ENCODE measurements at places on chromosomes 1 and 21.
A peak's percentile ranks its signal among the peaks of the same experiment; 100 is the strongest.

DNA sequence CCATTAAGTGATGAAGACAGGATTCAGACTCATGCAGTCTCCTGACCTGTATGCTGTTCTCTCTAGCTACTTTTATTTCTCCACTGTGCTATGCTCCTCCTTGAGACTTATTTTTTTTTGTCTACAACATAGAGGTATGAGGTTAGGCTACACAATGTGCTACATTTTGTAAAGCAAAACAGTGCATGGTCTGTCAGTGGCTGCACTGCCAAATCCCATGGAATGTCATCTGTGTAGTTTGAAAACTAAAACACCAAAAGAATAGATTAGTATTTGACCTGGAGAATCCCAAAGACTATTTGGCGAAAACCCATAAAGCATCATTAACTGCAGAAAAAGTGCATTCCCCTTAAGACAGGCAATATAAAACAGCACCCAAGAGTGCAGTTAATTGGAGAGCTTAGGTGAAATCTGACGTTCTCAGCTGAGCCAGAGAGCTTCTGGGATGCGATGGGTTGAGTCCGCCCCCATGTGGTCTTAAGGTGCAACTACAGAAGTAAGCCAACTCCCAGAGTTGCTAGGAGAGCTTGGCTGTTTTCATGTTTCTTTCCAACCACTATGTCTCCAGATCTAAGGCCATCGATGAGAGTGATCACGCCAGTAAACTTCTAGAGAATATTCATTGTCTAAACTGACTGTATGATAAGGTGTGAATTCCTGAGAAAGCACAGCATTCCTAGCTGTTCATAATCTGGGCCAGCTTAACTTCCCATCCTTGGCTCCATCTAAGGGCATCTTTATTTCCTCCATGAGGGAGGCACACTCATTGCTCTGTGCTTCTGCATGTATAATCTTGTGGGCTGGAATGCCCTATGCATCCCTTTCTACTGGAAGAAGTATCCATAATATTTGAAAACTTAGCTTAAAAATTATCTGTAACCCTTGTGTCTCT lies 20.7 kb upstream of the CYP2J2 start:
- peak; percentile 64 for DNase-seq

DNA sequence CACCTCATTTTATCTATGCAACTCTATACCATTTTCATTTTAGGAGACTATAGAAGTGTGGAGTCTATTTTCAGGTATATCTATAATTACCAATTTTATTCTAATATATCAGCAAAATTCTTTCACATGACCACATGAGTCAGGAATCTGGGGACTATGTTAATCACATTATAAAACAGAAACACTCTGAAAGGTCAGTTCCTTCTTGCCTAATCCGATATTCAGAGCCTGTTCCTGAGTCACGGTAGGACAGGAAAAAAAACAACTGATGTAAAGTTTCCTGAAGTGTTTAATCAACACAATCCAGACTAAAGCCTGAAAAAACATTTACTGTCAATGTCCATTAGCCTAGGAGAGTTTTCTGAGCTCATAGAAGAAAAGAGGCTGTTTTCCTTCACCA lies 1902.3 kb downstream of the NCAM2 start:
- DNase-seq = no peak

DNA sequence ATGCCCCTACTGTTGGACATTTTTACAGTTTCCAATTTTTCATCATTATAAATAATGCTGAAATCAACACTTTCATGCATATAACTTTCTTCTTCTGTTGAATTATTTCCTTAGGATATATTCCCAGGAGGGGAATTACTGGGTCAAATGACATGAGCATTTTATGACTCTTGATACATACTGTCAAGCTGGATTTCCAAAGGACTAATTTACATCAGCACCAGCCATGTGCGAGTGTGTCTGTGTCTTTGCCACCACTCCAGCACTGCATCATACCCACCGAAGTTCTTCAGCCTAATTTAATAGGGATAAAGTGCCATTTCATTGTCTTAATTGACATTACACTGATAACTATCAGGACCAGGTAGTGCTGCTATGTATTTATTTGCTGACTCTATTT lies 146.7 kb downstream of the CSMD2 start:
- no peak for DNase-seq

GRCh38 chr1:30881319-30882181 lies 27.0 kb downstream of the SDC3 start:
- no peak for DNase-seq

DNA sequence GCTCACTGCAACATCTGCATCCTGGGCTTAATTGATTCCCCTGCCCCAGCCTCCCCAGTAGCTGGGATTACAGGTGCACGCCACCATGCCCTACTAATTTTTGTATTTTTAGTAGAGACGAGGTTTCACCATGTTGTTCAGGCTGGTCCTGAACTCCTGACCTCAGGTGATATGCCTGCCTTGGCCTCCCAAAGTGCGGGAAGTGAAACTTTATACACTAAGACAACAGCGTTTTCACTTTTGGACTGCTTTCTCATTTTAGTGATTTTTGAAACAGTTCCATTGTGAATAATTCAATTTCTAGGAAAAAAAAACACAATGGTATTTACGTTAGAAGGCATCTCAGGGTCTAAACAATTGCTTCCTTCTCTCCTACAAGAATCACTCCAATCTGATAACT lies 11.8 kb upstream of the KHDRBS1 start:
- DNase-seq = no peak

GRCh38 chr1:99751877-99752504 lies 14.4 kb downstream of the FRRS1 start:
- DNase-seq = no peak

GRCh38 chr21:42315296-42315891 lies at the start of gene TFF3:
Gene TFF3 (minus strand): TSS chr21:42315409. CDS start chr21:42315374, 35 bp downstream.
- no peak for DNase-seq

DNA sequence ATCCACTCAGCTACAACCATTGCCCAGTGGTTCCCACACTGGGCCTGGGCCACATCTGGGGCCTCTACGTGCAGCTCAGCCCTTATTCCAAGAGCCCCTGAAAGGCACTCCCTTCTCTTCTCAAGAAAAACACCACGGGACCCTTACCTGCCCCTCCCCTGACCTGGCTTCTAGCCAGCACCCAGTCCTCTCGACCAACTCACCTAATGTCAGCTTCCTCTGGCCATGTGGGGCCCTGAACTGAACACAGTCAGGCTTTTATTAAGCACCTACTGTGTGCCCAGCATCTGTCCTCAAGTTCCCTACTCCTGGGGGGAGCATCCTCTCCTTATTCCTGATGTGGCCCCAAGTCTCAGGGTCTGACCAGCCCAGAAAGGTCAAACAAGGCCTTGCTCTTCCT lies 208.4 kb downstream of the MATN1 start:
- no peak for DNase-seq

- DNase-seq = no peak
Observed at GRCh38 chr1:220299337-220299736, 27.1 kb upstream of the RAB3GAP2 start.

- peak; percentile 69 for DNase-seq
Observed at GRCh38 chr1:6577831-6578525, 1.8 kb upstream of the ZBTB48 start.

- DNase-seq = peak; percentile 79
Observed at GRCh38 chr1:76330991-76331603, 256.6 kb downstream of the ST6GALNAC3 start.

DNA sequence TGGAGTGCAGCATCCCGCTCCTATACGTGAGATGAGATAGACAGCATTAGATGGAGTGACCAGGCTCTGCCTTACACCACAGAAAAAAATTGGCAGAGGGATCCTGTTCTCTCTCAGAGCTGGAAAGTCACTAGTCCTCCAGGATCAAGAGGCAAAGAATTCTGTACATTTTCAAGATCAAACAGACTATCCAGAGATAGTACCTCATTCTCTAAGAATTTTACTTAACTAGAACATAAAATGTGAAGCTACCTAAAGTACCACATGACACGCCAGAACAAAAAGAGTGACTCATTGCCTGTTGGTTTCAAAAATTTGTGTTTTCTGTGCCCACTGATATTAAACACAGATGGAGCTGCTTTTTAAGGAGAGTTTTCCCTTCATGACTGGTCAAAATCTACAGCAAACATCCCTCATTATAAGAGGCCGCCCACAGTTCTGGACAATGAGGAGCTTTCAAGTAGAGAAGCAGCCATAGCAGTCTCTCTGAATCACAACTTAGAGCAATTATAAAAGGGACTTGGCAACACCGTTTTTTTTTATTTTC lies 32.3 kb downstream of the CD160 start:
- peak; percentile 99 for DNase-seq

DNA sequence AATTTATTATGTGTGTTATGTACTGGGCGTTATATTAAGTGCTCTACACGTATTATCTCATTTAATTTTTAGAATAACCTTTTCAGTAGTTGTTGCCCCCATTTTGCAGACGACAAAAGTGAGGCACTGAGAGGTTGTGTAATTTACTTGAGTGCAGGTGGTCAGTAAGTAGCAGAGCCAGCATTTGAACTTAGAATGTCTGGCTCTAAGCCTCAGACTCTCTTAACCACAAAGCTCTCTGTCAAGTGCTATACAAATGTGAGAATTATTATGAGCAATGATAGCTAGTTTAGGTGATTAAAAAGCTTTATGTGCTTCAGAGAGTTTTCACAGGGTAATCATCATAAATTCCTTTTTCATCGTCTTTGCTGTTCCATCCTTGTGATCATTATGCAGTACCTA lies 96.3 kb upstream of the UBE2U start:
- no peak for DNase-seq

- DNase-seq = peak; percentile 71
Observed at GRCh38 chr1:218735436-218736032, 390.4 kb downstream of the TGFB2 start.

DNA sequence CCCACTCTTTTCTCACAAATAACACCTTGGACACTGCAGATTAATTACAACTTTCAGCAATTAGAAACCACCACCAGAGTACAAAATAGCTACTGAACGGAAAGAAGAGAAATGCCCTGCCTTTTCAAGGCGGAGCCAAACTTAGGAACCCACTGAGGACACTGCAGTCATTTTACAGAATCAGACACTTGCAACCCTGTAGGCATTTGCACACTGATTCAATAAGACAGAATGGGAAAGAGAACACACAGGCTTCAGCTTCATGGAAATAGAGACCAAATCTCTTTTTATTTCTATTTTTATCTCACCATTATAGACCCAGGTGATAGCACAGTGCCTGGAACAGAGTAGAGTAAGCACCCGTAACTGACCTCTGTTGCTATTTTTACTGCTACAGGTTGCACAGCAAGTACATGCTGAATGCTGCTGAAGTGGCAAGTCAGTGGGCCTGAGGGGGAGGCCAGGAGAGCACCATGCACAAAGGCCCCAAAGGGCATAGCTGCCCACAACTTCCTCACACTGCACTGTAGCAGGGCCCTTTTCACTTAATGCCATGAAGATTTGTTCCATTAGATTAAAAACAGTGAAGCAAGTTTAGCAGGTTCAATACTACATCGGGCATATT lies 50.7 kb upstream of the EDARADD start:
- no peak for DNase-seq

DNA sequence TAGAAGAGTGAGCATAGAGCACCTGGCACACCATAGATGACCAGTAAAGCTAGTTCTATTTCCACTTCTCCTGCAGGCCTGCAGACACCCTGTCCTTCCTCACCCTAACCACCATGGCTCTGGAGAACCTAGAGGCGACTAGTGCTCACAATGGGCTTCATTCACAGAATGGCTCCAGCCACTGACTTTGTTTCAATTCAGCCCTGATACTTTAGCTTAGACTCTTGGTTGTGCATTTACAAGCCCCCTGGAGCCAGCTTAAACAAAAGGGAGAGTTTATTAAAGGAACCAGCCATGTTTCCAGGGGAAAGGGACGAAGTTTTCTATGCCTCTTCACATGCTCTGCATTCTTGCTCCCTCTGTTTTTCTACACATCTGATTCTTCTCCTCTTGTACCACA lies 123.7 kb downstream of the NAV1 start:
- no peak for DNase-seq

DNA sequence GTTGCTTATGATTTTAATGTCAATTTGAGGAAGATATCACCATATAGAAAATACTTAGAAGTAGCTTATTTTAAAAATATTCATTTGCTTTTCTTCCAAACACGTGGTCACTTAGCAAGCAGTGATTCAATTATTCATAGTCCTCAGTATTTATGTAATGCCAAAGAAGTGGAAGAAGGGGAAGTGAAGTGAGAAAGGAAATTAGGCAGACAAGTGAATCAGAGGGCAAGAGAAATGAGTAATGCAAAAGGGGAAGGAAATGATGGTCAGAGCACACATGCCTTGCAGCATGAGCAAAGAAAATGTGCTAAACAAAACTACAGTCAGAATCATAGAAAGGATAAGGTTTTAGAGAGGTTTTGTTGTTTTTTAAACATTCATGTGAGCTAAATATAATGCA lies 31.8 kb downstream of the SDCCAG8 start:
- peak; percentile 77 for DNase-seq

DNA sequence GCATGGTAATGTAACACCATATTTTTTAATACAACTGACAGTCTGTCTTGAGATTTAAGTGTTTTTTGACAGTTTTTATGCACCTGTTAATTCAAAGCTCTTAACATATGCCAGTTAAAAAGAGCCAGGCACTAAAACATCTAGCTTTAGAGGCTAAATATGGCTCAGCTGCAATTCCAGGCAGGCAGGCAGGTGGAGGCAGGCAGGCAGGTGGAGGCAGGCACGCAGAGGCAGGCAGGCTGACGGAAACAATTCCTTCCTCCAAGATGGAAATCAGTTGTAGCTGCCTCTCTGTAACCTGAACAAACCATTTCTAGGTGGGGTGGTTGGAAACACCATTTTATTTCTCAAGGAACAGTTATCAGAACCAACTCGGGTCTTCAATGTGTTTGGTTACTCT lies 51.2 kb downstream of the GORAB start:
- no peak for DNase-seq

DNA sequence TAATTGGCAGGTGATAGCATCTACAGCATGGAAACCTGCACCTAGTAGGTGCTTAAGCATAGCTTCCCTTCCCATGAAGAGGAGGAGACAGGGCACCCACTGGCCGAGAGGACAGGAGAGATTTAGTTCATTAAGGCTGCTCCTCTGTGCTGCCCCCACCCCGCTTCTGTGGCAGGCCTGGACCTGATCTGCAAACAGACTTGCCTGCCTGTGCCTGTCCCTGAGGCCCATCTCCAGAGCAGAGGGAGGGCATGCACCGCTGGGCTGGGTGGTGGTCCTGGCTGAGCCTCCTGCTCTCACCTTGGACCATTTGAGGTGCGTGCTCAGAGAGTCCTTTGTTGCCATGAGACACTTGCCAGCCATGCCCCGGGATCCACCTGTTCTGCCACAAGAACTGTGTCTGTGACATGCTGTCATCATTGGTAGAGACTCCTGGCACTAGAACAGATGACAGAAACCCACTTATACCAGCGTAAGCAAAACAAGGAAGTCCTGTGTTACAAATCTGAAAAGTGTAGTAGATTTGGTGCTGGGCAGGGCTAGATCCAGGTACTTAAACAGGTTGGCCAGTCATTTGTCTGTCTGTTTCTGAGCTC lies 55.6 kb downstream of the PTPRF start:
- DNase-seq = no peak

GRCh38 chr1:207902566-207902965 lies 8.4 kb downstream of the CD34 start:
- no peak for DNase-seq

Data from AG10803 (cell line).